Endodermal cell (in vitro differentiated cells): ENCODE measurements at places on chromosomes 2 and 18. TPM values are rescaled to one million over a fixed set of nuclear protein-coding genes. Genes with fewer than 3 reads are reported as not detected.
A peak's percentile ranks its signal among the peaks of the same experiment; 100 is the strongest.

PRADC1 gene
- total RNA-seq: 5.9 to 10.2 TPM (median 8.7 TPM) in 3 replicates

SERPINB5 gene
- total RNA-seq: 0.57 TPM in 1 of 3 replicates, not detected in the others

INHA gene
- 0.48 and 0.88 TPM in 2 replicates for total RNA-seq

BZW1 gene
- total RNA-seq: 185 to 341 TPM (median 323 TPM) in 3 replicates

NPHP1 gene
- total RNA-seq: 7.6 to 10.6 TPM (median 10.6 TPM) in 3 replicates

GRCh38 chr2:225454412-225454811, 54.9 kb downstream of the NYAP2 start:
- no peak overlapping the region for H3K27ac ChIP-seq
- no peaks in the 10 kb centered on the region for H3K27me3 ChIP-seq
- no peak overlapping the region for H3K4me3 ChIP-seq

GRCh38 chr2:204436230-204436629, 109.0 kb upstream of the PARD3B start:
- H3K4me3 ChIP-seq: no peak overlapping the region
- no peaks in the 10 kb centered on the region for H3K27me3 ChIP-seq
- no peak overlapping the region for H3K27ac ChIP-seq
- DNase-seq: no peak

DNA sequence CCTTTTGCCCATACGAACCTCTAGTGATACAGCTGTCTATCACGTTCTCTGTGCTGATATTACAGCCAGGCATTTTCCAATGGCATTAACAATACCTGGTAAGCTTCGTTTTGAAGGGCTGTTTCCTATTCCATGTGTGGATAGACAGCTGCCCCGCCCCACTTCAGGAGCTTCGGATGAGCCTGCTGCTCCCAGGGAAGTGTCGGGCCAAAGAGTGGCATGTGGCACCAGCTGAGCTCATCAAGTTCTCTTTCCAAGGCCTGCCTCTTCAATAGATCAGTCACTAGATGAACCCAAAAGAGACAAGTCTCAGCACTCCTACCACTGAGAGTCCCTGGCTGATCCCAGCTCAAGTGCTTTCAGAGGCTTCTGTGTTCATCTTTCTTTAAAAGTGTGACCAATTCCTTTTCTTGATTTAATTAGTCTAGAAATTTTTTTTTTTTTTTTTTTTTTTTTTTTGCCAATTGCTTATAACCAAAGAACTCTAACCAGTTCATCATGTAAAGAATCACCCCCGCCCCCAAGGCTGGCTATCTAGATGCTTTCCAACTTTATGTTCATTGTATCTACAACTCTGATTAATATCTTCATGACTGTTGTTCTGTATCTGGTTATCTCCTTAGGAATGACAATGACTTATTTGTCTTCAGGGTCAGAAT, 46.6 kb downstream of the HDAC4 start:
- H3K27ac ChIP-seq: no peak overlapping the region
- peaks cover 16% of the 10 kb centered on the region for H3K36me3 ChIP-seq
- H3K4me3 ChIP-seq: peak overlapping the region; percentile 38
- H3K27me3 ChIP-seq: no peaks in the 10 kb centered on the region
- DNase-seq: no peak
- H3K4me1 ChIP-seq: no peaks in the 10 kb centered on the region

DNA sequence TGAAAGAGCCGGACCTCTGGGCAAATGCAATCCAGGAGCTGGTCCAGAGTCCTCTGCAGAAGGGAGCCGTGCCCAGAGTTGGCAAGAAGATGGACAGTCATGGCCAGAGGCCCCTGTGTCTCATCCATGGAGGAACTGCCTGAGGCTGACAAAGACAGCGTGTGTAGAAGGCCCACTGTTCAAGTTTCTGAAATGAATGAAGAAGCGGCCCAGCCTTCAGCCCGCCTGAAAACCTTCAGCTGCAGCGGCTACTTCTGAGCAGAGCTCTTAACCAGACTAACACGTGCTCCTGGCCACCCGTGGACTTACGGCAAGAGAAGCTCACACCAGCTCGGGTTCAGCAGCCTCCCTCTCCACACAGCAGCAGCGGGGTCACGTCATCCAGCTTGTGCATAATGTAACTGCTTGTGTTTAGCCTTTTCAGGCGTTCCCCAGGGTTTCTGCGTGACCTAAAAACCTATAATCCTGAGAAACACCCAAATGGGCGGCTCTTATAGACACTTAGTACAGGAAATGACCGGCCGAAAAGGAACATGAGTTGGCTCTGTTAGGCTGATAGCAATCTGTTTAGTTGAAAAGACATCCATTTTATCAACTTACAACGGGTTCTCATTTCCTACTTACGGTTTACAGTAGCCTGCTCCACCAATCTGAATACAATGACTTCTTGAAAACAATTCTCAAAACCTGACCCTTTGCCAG, at the start of gene FAM124B:
TSS of gene FAM124B (minus strand) at position 467 of the 702 bp plus-strand sequence. CDS start at position 128, 339 bp downstream.
- H3K36me3 ChIP-seq: no peaks in the 10 kb centered on the region
- H3K4me3 ChIP-seq: no peak within 1 kb of the TSS
- DNase-seq: peak; percentile 59
- H3K27me3 ChIP-seq: no peaks in the 10 kb centered on the region
- no peak within 1 kb of the TSS for H3K27ac ChIP-seq

- no peak overlapping the region for H3K27ac ChIP-seq
- H3K4me3 ChIP-seq: no peak overlapping the region
- H3K4me1 ChIP-seq: no peaks in the 10 kb centered on the region
- no peaks in the 10 kb centered on the region for H3K27me3 ChIP-seq
- no peak for DNase-seq
These were observed 270.7 kb upstream of the NRP2 start for GRCh38 chr2:205411558-205411957.

DNA sequence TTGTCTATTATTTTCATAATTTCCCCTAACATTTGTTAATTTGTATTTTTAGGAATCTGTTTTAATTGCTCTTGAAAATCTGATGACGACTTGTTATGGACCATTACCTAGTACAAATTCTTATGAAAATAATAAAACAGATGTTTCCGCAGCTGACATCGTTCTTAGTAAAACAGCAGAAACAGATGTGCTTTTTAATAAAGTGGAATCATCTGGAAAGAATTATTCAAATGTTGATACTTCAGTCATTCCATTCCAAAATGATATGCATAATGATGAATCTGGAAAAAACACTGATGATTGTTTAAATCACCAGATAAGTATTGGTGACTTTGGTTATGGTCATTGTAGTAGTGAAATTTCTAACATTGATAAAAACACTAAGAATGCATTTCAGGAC, 69.9 kb downstream of the PMS1 start:
- DNase-seq: no peak
- peaks cover 49% of the 10 kb centered on the region for H3K36me3 ChIP-seq
- H3K4me1 ChIP-seq: peaks cover 2% of the 10 kb centered on the region
- no peaks in the 10 kb centered on the region for H3K27me3 ChIP-seq
- H3K4me3 ChIP-seq: no peak overlapping the region

DNA sequence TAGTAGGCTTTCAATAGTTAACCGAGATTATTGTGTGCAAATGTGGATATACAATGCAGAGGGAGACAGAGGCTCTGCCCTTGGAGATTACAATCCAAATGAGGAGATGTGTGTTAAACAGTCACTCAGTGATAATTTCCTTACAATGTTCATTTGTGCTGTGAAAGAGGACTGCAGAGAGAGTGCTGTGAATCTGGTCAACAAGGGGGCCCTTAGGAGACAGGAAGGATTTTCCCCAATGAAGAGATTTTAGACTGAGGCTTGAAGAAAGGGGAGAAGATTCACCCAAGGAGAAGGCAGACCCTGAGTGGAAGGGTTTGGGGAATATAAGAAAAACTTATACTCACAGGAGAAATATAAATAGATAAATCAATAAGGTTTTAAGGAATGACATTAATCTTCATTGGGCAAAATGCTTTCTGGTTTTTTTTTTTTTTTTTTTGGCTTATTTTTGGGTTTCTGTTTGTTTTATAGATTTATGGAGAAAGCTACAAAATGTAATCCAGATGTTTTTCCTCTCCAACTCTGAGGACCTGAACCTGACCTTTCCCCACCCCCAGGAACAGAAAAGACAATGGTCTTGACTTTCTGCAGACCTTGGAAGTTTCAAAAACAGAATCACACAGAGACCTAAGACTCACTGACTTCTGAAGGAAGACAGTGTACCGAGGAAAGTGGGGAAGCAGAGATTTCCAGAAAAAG, 151.3 kb upstream of the SERPINE2 start:
- H3K4me3 ChIP-seq: peak overlapping the region; percentile 10
- H3K4me1 ChIP-seq: peaks cover 5% of the 10 kb centered on the region
- H3K27ac ChIP-seq: no peak overlapping the region
- no peaks in the 10 kb centered on the region for H3K36me3 ChIP-seq
- H3K27me3 ChIP-seq: no peaks in the 10 kb centered on the region
